Adrenal gland (tissue), 19 donors: ENCODE measurements at places on chromosomes 12 and 14. TPM values are rescaled to one million over a fixed set of nuclear protein-coding genes. Genes with fewer than 3 reads are reported as not detected.

GRCh38 chr14:20580242-20580641, 7.6 kb downstream of the RNASE11 start:
- no peaks in the 10 kb centered on the region for H3K27me3 ChIP-seq
- no peaks in the 10 kb centered on the region for H3K4me1 ChIP-seq
- no peak overlapping the region for H3K27ac ChIP-seq
- no peak for DNase-seq
- no peaks in the 10 kb centered on the region for H3K36me3 ChIP-seq
- no peak overlapping the region for H3K4me3 ChIP-seq

DNA sequence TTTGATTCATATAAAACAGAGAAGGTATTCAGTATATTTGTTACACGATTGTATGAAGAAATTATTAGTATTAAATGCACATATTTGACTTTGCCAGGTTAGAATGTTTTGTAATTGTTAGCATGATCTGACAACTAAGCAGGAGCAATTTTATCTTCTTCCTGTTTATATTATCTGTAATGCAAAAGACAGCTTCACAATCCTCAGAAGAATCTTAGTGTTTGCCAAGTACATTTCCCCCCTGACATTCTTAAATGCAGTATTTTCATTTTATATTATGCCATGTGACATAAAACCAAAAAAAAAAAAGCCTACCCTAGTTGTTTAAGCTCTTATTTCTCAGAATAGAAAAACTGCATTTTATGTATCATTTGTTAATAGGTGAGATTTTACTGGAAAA, 469.4 kb downstream of the FOXG1 start:
- DNase-seq: no peak
- no peak overlapping the region for H3K4me3 ChIP-seq
- H3K4me1 ChIP-seq: no peaks in the 10 kb centered on the region
- H3K27me3 ChIP-seq: no peaks in the 10 kb centered on the region

DNA sequence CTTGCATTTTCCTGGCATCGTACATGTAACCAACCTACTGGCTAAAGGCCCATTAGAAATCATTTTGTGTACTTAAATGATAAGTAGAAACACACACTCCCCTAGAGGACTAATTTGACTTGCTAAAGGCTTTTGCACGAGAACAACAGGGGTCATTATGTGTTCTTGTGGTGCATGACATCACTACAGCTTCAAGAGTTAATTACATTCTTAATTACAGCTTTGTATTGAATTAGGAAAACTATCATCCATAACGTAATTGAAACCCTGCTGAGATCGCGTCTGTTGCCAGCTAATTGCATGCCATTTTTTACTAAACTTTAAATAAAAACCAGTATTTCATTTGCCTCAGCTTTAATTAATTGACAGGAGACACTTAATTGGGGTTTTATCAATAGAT, 51.4 kb downstream of the TMEM132C start:
- H3K27ac ChIP-seq: no peak overlapping the region
- no peak for DNase-seq
- H3K4me3 ChIP-seq: no peak overlapping the region
- H3K4me1 ChIP-seq: no peaks in the 10 kb centered on the region

- peak; percentile 75 for DNase-seq
Observed at GRCh38 chr12:71194657-71195056, 36.9 kb upstream of the TSPAN8 start.

GRCh38 chr12:46430340-46430948, 57.9 kb upstream of the SLC38A2 start:
- peak overlapping the region; percentile 66 for H3K27ac ChIP-seq
- H3K4me1 ChIP-seq: peaks cover 5% of the 10 kb centered on the region
- H3K27me3 ChIP-seq: no peaks in the 10 kb centered on the region
- H3K36me3 ChIP-seq: no peaks in the 10 kb centered on the region
- no peak for DNase-seq

DNA sequence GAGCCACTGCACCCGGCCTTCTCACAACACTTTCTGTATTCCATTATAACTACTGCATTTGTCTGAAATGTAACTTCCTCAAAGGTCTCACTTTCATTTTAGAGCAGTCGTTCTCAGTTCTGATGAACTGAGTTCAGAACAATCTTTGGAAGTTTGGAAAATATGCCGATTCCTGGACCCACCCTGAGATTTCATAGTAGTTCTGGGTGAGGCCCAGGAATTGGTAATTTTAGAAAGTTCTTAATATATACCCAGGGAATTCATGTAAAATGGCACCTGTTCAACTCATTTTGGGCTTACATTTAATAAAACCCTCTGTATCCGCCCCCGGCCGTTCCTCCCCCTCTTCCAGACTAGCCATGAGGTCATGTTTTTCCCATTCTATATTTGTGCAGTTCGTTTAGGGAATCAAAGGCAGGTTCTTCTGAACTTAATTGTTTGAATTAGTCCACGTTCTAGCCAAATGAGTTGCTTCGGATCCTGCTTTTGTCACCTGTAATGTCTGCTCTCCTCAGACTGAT, 5.9 kb downstream of the GSG1 start:
- DNase-seq: no peak
- no peaks in the 10 kb centered on the region for H3K36me3 ChIP-seq
- H3K27me3 ChIP-seq: no peaks in the 10 kb centered on the region
- peak overlapping the region; percentile 7 for H3K4me3 ChIP-seq

The KLRG1 gene
- 2.0 TPM for polyA plus RNA-seq

The SOS2 gene
- polyA plus RNA-seq: 6.1 TPM
